Activated CD4-positive, alpha-beta T cell treated with anti-CD3 and anti-CD28 coated beads, Interleukin-2, amount 50 U/mL, for 48 hours (primary cell): ENCODE measurements at places on chromosomes 6 and 20.

GRCh38 chr6:41658636-41659035 lies 20.4 kb downstream of the MDFI start:
- no peak for DNase-seq

- no peak for DNase-seq
Measured at GRCh38 chr6:87115402-87116135, 20.7 kb upstream of the CGA start.

GRCh38 chr6:161630674-161631073 lies 356.8 kb upstream of the AGPAT4 start:
- DNase-seq: no peak

DNA sequence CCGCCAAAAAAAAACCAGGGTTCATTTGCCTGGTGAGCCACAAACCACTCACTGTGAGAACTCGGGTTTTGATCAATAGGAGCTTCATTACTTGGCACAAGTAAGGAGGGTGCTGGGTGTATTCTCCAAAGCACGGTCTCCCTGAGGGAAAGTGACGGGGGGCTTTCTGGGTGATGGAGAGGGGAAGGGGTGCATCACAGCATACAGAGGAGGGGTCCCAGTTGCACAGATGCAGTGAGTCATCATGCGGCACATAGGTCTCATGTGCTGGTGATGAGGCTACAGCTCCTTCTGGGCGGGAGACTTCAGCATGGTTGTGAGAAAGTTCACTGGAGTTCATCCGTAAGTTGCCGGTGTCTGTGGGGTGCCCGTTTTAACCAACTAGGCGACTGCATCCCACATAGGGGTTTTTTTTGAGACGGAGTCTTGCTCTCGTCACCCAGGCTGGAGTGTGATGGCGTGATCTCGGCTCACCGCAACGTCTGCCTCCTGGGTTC lies 36.2 kb downstream of the SUN5 start:
- peak; percentile 56 for DNase-seq

GRCh38 chr6:12522347-12522746 lies 194.2 kb upstream of the PHACTR1 start:
- no peak for DNase-seq

GRCh38 chr20:2149507-2149906 lies 47.9 kb downstream of the STK35 start:
- DNase-seq: no peak
